ENCODE measurements at places on chromosomes 3 and 15. TPM values are rescaled to one million over a fixed set of nuclear protein-coding genes. Genes with fewer than 3 reads are reported as not detected.

- DNase-seq, result no peak
Observed at GRCh38 chr3:34323517-34323916, 525.1 kb downstream of the PDCD6IP start.

GRCh38 chr3:15499536-15499935 is 22.0 kb downstream of the COLQ start:
- DNase-seq, result no peak

DNA sequence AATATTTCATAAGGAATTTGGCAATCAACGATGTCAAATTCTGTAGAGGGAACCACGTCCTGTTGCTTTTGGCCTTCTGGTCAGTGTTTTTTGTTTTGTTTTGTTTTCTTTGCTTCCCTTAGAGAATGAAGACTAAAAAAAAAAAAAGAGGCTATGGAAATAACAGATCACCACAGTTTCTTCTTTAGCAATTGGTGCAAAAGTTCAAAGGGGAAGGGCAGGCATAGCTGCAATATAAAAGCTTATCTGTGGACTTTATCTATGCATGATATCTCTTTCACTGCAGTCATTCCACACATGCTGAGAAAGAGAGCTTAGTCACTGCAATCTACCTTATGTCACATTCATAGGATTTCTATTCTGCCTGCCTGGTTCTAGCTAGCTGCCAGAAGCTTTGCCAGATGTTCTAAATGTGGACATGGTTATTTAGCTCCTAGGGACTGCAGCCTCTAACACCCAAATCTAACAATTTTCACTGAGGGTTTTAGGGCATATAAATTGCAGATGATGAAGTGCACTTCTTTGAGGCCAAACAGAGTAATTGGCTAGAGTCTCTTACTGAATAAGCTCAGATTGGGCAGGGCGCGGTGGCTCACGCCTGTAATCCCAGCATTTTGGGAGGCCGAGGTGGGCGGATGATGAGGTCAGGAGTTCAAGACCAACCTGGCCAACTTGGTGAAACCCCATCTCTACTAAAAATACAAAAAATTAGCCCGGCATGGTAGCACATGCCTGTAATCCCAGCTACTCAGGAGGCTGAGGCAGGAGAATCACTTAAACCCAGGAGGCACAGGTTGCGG is 637.2 kb downstream of the NTRK3 start:
- peak; percentile 36 for DNase-seq

- no peak for DNase-seq
Observed at GRCh38 chr3:48696156-48696555, 10.4 kb upstream of the NCKIPSD start.

DNA sequence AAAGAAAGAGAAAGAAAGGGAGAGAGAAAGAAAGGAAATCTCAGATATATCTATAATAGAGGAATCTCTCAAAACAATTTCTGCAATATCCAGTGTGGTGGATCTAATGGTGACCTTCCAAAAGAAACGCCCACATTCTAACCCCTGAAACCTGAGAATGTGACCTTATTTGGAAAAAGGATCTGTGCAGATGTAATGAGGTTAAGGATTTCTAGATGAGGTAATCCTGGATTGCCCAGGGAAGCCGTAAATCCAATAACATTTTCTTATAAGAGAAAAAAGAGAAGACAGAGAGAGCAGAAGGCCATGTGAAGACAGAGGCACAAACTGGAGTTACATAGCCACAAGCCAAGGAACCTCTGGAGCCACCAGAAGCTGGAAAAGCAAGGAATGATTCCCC is 307.6 kb downstream of the ZBTB20 start:
- no peak for DNase-seq

- no peak for DNase-seq
Observed at GRCh38 chr3:172305974-172306373, 142.3 kb downstream of the GHSR start.

DNA sequence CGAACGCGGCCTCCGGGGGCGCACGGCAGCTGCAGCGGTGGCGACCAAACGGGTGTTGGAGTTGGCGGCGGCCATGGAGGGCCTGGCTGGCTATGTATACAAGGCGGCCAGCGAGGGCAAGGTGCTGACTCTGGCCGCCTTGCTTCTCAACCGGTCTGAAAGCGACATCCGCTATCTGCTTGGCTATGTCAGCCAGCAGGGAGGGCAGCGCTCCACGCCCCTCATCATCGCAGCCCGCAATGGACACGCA is 725 bp downstream of the FEM1B start:
- peak; percentile 58 for DNase-seq

ITGB5 gene
- 28.7 TPM for total RNA-seq

ERC2 gene
- not detected for total RNA-seq

GPR149 gene
- not detected for total RNA-seq
